D341Med (cell line): ENCODE measurements at places on chromosomes 7 and 10.
A peak's percentile ranks its signal among the peaks of the same experiment; 100 is the strongest.

- no peak for DNase-seq
Observed at GRCh38 chr7:46970476-46970875, 611.4 kb downstream of the TNS3 start.

- DNase-seq: no peak
Observed at GRCh38 chr10:104937567-104937966, 296.5 kb downstream of the SORCS3 start.

GRCh38 chr7:69622960-69623359 is 24.7 kb downstream of the AUTS2 start:
- DNase-seq: no peak

DNA sequence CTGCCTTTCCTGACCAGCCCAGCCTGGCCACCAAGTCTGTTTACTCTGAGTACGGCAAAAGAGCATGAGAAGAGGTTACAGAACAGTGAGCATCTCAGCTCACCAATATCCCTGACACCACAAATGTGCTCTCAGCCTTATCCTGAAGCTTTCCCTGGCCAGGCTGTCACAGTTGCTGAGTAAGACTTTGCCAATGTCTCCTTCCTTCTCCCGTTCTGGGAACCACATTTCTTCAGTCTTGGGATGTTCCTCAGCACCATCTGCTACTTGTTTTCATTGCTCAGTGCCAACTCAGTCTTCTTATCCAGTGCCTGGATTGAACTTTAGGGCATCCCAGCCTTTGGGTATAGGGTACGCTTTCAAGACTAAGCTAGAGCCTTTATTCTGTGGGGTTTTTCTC is 7.1 kb upstream of the KCNIP2 start:
- no peak for DNase-seq

- no peak for DNase-seq
Observed at GRCh38 chr7:89887489-89887888, 266.8 kb upstream of the STEAP1 start.

GRCh38 chr10:79433324-79434222 is 11.9 kb downstream of the ZCCHC24 start:
- no peak for DNase-seq

DNA sequence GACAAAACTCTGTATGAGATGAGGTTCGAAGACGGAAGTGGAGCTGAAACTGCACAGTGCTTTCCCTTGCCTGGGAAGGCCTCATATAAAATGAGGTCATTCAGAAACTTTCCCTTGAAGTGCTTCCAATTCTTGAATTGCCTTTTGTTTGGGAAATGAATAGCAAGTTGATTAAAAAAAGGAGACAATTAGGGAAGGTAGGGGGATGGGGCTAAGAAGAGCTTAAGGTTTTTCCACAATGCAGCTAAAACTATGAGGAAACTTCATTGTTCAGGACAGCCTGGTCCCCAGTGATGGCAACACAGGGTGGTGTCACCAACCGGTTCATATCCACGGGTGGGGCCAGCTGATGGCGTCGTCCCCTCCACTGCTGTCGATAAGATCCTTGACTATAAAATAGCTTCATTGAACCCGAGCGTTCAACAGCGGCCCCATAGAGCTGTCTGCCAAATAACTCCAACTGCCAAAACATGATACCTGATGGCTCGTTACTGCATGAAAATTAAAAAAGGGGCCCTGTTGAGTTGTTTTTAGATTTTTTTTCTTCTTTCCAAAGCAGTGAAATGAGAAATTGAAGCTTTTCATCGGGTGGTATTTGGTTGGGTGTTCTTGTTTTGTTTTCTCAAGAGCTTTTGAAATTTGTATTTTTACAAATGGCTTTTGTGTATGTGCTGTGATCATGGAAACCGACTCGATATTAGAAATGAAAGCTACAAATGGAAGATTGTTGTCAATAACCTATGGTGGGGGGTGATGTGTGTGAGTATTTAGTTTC is 2.8 kb upstream of the CELF2 start:
- no peak for DNase-seq

- DNase-seq: no peak
Observed at GRCh38 chr7:30143748-30144251, 9.0 kb downstream of the MTURN start.

- DNase-seq: no peak
Observed at GRCh38 chr10:101494650-101495049, 93.4 kb downstream of the POLL start.

DNA sequence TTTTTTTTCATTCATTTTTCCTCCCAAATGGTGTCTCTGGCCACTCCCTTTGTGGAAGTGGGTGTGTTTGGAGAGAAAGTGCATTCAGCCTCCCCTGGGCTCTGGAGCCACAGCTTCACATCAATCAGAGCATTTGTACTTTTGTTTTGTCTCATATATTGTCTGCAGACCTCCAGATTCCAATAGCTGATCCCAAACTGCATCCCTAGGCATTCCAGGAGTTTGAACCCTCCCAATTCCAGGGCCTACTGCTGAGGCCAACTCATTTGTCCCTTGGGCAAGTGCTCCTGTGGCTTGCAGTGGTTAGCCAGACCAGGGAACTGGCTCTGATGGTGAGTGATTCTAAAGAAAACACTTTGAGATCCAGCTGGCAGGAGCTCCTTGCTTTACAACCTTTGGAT is 163.3 kb downstream of the IPMK start:
- DNase-seq: no peak

- no peak for DNase-seq
Observed at GRCh38 chr10:12766223-12766622, 235.3 kb downstream of the CCDC3 start.

- no peak for DNase-seq
Observed at GRCh38 chr7:124257638-124258308, 224.9 kb upstream of the TMEM229A start.

DNA sequence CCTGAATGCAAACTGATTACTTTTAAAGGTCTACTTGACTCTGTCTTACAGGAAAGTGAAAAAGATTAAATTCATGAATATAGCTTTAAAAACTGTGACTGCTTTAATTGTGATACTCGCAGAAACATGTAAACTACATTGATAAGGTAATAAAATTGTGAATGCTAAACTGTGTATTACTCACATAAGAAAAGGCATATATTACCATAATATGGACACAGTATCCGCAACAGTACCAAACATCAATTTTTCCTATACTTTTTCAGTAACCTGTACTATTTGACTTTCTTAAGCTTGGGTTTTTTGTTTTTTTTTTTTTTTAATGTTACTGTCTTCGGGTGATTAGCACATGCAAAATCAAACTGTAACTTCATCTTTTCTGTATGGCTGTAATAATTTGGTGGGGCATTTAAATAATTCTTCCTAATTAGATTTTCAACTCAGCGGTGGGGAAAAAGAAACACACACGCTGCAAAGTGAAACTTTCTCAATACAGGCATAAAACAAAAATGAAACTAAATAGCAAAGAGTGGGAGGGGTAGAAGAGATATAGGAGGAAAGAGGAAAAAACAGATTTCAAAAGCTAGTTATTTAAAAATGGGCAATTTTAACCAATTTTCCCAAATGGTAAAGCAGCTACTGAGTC is 23.2 kb downstream of the NT5C3A start:
- no peak for DNase-seq

DNA sequence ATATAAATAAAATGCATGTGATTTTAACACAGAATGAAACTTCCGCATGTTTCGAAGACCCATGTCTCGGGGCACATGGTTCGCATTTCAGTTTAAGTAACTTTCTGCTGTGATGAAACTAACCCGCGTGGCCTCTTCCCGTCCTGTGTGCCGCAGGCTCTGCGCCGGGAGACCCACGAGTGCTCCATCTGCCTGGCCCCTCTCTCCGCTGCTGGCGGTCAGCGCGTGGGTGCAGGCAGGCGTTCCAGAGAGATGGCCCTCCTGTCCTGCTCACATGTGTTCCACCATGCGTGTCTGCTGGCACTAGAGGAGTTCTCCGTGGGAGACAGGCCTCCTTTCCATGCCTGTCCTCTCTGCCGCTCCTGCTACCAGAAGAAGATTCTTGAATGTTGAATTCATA is 35.7 kb downstream of the RNF32 start:
- no peak for DNase-seq

- no peak for DNase-seq
Observed at GRCh38 chr7:96233528-96234154, 88.3 kb downstream of the SLC25A13 start.

- no peak for DNase-seq
Observed at GRCh38 chr7:26497801-26498596, 206.3 kb downstream of the SNX10 start.

- DNase-seq: no peak
Observed at GRCh38 chr7:81449105-81449504, 320.7 kb downstream of the HGF start.

DNA sequence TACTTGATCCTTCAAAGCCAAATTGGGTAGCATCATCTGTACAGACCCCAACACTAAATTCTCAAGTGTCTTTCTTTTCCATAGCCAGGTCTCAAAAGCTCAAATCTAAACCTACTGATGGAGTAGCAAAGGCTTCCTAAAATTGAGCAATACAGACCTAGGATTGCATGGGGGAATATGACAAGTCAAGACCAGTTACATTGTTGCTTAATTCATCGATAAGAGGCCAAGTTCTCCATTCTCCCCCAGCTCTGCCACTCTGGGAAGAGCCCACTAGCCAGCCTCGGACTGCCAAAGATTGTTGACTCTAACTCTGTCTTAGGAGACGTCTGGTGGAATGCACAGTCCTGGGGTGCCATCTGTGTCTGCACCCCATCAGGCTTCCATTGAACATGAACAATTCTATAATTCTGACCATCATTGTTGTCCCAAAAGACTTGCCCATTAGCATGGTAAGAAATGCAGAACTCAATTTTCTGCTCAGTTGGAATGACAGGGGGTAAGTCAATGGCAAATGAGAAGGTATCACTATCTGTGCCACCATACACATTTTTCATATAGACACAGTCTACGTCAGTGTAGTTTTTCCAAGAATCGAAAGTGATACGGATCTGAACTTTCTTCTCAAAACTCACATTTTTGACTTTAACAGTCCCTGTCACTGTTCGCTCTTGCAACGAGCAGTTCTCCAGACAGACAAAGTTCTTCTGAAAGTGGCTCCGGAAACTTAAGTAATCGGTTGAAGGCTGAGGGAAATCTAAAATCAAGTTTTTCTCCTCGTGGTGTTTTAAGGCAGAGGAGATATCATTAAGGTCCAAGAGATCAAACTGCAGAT is 2.9 kb downstream of the PPP1R3C start:
- DNase-seq: no peak

DNA sequence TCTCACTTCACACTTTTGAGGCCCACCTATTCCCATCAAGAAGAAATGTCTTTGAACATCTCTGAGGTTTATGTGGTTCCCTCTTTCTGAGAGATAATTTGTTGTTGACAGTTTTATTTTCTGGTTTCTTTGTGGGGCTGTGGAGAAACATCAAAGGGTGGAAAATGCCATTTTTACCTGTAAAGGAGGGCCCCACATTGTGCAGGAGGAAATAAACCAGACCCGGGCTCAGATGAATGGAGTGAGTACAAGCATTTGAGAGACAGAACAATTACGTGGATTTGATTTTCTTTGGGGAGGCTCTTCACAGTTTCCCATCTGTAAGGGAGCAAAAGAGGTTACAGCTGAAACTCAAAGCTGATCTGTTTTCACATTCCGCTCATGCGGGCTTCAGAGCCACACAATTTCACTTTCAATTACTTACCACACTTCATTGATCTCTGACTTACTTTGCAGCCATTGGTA is 29.8 kb downstream of the ITPRIP start:
- no peak for DNase-seq

DNA sequence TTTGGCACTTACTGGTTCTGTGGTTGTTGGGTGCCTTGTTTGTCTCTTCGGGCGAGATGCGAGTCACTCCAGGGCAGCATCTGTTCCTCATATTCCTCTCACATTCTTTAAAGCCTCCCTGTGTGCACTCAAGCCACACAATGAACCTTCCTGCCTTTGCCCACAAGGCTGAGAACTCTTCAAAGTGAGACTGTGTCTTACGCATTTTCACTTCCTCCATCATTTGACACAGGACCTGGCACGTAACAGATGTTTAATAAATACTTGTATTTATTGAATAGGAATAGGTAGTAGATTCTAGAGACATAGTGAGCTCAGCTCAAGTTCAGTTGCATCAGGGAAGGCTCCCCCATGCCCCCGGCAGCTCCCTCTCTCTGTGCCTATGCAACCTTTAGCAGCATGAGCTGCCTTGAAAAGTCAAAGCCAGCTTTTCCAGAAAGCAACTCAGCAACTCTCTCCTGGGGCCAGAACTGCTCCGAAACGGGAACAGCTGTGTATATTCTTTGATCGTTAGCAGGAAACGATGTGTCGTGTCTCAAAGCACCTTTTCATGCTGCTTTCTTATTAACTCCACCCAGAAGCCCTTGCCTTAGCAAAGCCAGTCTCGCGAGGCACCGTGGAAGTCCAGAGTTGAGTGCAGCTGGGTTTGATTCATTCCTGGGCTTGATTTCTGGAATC is 97.5 kb downstream of the PFKFB3 start:
- DNase-seq: no peak

DNA sequence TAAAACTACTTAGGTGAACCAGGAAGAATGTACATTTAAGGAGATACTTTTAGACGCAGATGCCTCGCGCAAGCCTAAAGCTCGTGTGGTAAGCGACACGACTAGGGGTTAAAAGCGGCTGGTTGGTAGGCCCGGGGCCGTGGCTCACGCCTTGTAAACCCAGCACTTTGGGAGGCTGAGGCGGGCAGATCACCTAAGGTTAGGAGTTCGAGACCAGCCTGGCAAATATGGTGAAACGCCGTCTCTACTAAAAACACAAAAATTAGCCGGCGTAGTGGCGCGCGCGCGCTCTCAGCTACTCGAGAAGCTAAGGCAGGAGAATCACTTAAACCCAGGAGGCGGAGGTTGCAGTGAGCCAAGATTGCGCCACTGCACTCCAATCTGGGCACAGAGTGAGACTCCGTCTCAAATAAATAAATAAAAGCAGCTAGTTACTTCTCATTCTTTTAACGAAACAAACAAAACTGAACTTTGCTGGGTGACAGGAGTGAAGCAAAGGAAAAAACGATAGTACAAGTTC is 879 bp downstream of the NUDT5 start:
- DNase-seq: peak; percentile 45

DNA sequence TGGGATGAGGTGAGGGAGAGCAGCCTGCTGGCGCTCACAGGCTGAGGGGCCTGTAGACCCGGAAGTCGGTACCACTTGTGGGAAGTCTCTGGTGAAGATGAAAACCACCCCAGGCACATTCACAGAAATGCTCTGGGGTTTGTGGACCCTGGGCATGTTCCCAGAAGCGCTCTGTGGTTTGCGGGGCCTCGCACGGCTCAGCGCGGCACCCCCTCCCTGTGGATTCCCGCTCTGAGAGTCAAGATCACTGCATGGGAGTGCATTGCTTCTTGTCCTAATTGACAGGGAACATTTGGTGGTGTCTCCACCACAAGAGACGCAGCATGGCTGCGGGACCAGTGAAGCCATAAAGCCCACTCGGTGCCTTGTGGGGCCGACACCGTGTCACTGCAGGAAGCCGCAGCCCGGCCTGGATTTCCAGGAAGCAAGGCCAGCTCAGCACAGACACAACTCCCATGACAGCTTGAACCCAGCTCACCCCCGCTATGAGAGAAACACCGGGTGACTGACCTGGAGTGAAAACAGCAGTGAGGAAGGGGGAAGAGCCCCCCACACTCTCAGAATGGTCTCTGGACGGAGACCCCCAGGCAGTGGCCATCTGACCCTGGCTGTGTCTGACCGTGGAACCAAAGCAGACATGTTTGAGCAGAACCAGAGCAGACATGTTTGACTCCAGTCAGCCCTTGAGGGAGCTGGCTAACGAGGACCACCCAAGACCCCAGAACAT is 157.2 kb downstream of the PTPRN2 start:
- DNase-seq: no peak

- peak; percentile 51 for DNase-seq
Observed at GRCh38 chr7:153886506-153887441, 165.4 kb upstream of the DPP6 start.
